ENCODE measurements at places on chromosomes 12 and 14.

GRCh38 chr12:6987956-6988553 lies 17.3 kb downstream of the EMG1 start:
- DNase-seq = no peak

DNA sequence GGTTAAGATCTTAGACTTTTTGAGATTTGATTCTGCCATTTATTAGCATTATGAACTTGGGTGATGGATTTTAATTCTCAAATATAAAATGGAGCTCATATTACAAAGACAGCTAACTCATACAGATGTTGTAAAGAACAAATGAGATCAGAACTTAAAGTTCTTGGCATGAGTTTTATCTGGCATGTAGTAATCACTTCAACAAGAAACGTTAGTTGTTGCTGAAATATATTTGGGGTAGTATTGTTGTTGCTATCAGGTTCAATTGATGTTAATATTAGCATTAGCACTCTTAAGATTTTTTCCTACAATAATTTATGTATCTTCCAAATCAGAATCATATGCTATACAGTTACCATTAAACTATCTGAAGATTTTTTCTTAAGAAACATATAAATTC lies 71.0 kb downstream of the SLC6A15 start:
- DNase-seq = no peak

- no peak for DNase-seq
These were observed 89.0 kb downstream of the BRMS1L start for GRCh38 chr14:35915185-35915584.

- no peak for DNase-seq
These were observed 57.8 kb downstream of the GALNT16 start for GRCh38 chr14:69317780-69318179.

- DNase-seq = no peak
These were observed 226.6 kb upstream of the TMTC1 start for GRCh38 chr12:30010071-30011052.

DNA sequence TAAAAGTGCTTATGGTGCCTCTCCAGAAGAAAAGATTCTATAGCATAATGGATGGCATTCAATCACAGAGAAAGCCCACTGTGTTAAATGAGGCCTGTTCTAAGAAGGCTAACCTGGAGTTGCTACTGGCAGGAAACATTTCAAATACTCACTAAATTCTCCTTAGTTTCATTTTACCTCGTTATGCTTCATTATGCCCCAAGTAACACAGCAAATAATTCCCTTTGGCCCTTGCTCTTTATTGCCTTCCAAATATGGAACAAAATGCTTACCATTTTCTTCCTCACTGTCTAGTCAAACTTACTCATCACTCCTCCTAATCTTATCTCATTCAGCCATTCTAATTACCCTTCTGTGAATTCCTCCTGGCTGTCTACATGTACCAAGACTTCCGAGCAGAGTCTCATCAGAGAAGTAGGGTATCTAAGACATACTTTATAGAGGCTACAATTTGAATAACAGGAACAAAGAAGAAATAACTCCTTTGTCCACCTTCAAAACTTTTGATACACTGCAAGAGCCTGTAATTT lies 292.1 kb upstream of the CLEC14A start:
- no peak for DNase-seq

DNA sequence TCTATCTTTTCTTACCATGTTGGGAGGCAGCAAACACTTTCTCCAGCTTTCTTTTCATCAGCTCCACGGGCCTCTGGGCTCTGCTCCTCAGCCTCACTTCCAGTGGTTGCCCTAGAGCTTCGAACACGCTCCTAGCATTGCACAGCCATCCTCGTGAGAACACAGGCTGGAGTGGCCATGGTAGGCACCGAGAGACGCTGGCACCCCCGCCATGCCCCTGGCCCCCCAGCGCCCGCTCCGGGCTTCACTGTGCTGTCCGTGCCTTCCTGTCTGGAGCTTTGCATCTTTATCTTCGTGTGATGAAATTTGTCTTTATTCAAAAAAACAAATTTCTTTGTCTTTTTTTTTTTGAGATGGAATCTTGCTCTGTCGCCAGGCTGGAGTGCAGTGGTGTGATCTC lies 352.2 kb downstream of the TMEM121 start:
- no peak for DNase-seq

DNA sequence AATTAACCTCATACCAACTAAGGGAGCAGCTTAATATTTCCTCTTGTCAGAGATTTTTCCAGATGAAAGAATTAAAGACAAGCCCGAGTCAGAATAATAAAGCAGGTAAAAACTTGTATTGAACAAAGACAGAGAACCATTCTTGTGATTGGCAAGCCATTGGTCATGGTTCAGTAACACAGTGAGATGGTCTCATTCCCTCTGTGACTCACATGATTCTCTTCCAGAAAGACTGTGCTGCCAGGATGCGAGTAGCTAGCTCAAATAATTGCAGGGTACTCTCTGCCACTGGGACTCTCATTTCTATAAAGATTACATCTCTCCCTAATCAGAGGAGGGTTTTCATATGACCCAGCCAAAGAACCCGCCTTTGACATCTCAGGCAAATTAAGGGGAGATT lies 179.4 kb downstream of the PHLDA1 start:
- no peak for DNase-seq

- DNase-seq = no peak
These were observed 8.4 kb upstream of the PPP4R4 start for GRCh38 chr14:94165744-94166143.

DNA sequence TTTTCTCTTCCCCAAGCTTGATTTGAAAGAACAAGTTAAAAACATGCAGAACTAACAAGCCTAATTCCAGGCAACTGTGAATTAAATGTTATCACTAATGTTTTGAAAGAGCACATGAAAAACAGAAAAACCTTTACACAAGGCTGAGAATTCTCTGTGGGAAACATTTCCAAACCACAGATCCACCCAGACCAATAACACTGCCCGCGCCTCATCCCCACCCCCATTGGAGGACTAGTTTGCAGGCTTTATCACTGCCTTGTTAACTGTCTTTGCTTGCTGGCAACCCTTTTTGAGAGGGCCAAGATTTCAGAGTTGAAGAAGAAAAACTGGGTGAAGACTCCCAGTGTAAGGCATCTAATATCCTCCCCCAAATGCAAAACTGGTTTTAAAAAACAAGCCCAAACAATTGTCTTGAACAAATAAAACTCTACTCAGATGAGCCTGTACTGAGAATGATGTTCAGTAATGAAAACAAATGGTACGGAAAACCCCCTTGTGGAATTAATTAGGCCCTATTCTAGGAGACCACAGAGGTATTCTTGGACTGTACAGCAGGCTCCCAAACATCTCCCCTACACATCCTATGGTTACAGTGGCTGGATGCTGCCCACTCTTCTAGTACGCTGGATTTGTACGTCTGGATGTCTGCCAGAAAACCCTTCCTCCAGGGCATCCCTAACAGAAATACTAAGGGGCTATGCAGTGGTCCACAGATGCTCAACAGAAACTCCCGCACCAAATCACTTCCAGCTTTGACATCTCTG lies 5.8 kb downstream of the MAX start:
- DNase-seq = no peak

GRCh38 chr12:92828565-92828964 lies 100.5 kb downstream of the EEA1 start:
- DNase-seq = no peak

GRCh38 chr14:68085742-68086141 lies 266.2 kb downstream of the RAD51B start:
- no peak for DNase-seq

GRCh38 chr12:72610342-72610741 lies 338.2 kb downstream of the TRHDE start:
- no peak for DNase-seq

GRCh38 chr12:2348482-2348852 lies 295.7 kb downstream of the CACNA1C start:
- DNase-seq = no peak

DNA sequence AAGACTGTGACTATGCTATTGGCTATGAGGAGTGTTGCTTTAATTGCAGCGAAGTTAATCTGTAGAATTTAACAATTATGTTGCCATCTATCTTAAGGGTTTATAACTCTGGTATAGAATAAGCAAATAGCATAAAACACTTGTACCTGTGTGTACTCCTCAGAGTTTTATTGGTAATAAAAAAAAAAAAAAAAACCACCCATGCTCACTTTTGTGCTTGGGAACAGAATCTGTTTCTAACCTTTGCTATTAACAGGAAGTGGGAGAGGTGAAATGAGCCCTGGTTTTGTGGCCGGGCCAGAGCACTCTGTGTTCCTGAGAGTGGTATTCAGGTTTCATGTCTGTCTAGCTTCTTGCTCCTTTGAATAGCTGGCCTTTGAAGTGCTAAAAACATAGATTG lies 53.1 kb downstream of the PDE3A start:
- peak; percentile 10 for DNase-seq

- DNase-seq = no peak
These were observed 78.4 kb downstream of the MOK start for GRCh38 chr14:102226356-102227125.

- DNase-seq = no peak
These were observed 7.5 kb upstream of the LRP1-AS start for GRCh38 chr12:57154804-57155434.

DNA sequence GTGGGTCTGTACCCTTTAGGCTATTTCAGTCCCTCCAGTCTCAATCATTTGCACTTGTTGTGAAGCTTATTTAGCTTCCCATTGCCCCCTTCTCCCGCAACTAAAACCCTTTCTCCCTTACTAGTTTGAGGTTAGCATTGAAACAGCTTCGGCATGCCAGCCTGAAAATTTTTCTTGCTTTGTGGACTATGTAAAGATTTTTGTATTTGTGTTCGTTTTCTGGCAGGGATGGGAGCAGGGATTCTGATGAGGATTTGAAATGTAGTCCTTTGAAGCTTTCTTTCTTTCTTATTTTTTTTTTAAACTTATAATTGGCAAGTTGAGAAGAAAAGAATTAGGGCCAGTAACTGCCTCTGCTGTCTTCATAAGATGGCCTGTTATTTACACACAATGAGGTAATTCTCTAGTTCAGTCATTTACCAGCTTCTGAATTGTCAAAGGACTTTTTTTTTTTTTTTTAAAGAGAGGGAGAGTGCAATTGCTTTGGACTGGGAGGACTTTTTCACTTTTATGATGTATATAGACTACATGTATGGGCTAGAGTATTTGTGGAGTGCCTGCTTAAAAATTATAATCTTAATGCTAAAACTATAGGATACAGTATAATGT lies 29.0 kb downstream of the PALS1 start:
- no peak for DNase-seq

DNA sequence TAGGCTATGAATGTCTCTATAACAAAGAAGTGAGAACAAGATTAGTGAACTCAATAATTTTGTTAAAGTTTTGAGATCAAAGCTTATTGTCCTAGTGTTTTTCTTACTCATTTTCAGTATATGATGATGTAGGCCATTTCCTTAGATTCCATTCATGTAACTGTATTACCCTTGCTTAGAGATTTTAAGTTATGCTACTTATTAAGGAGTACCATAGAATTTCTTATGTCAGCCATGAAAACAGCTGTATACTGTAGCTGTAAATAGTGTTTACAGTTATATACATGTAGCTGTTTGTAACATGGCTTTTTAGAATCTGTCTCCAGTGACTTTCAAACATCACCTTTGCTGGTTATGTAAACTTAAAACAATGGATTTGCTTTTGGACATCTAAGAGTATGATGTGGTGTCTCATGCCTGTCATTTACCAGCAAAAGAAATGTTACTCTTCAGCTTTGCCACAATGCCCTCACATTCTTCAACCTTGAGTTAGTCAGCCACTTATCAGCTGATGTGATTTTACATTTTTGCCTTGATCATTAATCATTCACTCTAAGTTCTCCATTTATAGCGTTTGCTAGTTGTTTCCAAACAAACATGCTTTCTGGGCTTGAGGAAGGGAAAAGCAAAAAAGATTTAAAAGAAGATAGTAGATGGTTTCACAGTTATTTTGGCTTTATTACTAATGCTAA lies 55.5 kb downstream of the SLC16A7 start:
- no peak for DNase-seq

GRCh38 chr14:100729982-100730381 lies 3.3 kb downstream of the DLK1 start:
- DNase-seq = no peak

DNA sequence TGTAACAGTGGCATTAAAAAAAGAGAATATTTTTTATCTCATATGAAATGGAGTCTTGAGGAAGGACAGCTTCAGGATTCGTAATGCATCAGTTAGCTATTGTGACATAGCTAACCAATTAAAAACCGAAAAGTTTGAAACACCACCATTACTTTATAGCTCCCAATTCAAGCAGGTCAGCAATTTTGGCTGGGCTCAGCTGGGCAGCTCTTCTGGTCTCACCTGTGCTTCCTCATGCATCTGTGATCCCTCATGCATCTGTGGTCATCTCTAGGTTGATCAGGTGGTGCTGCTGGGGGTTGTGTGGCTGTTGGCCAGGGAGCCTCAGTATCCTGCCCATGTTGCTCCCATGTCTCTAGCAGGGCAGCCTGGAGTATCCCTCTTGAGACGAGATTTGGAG lies 76.7 kb upstream of the KCNA1 start:
- no peak for DNase-seq

DNA sequence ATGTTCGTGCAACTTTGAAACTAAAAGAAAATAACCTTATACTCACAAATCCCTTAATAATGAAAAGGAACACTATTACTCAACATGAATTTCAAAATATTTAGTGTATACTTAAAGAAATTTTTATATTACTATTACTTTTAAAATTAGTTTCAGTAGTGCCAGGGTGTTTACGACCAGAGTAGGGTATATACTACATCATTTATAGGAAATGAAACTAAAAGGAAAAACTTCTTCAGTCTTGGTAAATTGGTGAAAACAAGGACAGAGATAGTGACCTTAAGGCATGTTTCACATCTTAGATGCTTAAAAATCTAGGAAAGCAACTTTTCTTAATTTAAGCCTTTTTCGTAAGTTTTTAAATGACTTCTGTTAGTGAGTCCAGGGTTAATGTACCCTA lies 4.5 kb downstream of the USP15 start:
- DNase-seq = no peak

DNA sequence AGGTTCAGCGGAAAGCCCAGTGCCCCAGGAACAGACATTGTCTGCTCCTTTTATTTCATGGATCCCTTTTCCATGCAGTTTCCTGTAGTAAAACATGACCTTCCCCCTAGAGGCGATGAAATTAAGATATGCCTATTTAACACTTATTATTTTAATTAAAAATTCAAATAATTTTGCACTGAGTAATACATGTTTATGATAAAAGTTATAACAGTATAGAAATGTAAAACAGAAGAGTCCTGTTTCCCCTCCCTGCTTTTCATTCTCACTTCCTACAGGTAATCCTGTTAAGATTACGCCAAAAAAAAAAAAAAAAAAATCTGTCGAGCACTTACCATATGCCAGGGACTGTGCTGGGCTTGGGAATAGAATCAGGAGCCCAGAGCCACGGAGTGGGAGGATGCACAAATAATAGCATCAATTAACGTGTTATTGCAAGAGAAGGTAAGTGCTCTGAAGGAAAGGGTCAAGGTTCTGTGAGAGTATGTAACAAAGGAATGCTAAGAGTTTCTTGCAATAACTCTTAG lies 830 bp upstream of the LPCAT3 start:
- no peak for DNase-seq

- no peak for DNase-seq
These were observed 59.2 kb downstream of the PPFIBP1 start for GRCh38 chr12:27583057-27583797.
